Naive thymus-derived CD4-positive, alpha-beta T cell (primary cell): ENCODE measurements at places on chromosomes 3 and 15. TPM values are rescaled to one million over a fixed set of nuclear protein-coding genes. Genes with fewer than 3 reads are reported as not detected.

The SLC9A9 gene
- 16.6 TPM for total RNA-seq

The PDZRN3 gene
- not detected for total RNA-seq

DNA sequence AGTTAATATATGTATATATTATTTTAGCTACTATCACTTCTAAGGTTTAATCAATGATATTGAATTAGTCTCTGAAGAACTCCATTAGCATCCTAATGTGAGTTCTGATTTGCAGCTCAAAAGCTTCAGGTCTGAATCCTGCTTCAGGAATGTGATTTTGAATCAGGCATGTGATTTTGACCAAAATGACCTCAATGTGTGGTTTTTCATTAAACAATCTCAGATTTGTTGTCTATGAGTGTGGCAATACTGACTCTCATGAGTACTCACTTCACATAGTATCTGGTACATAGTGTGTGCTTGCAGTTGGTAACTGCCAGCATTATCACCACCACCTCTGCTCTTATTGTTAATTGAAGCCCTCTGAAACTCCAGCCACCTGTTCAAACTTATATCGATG lies 251.0 kb downstream of the KCNH8 start:
- H3K4me1 ChIP-seq, result no peaks in the 10 kb centered on the region
- no peak overlapping the region for H3K27ac ChIP-seq
- H3K27me3 ChIP-seq, result no peaks in the 10 kb centered on the region
- no peaks in the 10 kb centered on the region for H3K36me3 ChIP-seq

The CNTN4 gene
- not detected for total RNA-seq

DNA sequence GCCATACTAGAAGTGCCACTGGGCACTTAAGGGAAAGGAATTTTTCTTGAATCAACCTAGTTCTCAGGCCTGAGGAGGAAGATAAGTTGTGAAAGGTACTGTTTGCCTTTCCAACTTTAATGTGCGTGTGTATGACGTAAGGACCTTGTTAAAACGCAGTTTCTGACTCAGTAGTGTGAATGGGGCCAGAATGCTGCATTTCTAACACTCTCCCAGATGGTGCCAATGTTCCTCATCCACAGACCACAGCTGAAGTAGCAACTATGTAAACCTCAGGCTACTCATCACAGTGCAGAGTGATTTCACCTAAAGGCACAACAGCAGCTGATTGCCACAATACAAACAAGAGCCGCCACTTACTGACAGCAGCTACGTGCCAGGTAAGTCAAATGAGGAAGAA lies 103.6 kb downstream of the OTOL1 start:
- no peak for DNase-seq
- H3K4me1 ChIP-seq, result no peaks in the 10 kb centered on the region
- H3K4me3 ChIP-seq, result no peak overlapping the region
- H3K27me3 ChIP-seq, result no peaks in the 10 kb centered on the region
- H3K36me3 ChIP-seq, result no peaks in the 10 kb centered on the region

DNA sequence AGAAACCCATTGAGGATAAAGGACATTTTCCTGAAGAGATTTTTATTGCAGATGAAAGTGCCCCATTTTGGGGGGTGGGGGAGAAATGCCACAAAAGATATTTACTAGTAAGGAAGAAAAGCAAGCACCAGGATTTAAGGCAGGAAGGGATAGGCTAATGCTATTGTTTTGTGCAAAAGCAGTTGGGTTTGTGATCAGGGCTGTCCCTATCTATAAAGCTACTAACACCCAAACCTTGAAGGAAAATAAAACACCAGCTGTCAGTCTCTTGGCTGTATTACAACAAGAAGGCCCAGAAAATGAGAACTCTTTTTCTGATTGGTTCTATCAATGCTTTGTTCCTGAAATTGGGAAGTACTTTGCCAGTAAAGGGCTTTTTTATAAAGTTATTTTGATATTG lies 56.0 kb downstream of the CD200 start:
- H3K36me3 ChIP-seq, result no peaks in the 10 kb centered on the region
- no peak for DNase-seq
- H3K4me1 ChIP-seq, result peaks cover 9% of the 10 kb centered on the region

The TRPM1 gene
- not detected for total RNA-seq

The RTP3 gene
- total RNA-seq, result not detected in 2 replicates

GRCh38 chr3:187400756-187401155 lies 32.6 kb downstream of the RTP4 start:
- no peak for DNase-seq
- H3K4me3 ChIP-seq, result no peak overlapping the region
- peaks cover 5% of the 10 kb centered on the region for H3K27me3 ChIP-seq
- no peaks in the 10 kb centered on the region for H3K4me1 ChIP-seq
- no peaks in the 10 kb centered on the region for H3K36me3 ChIP-seq

The GRM2 gene
- 1.3 and 2.2 TPM in 2 replicates for total RNA-seq

DNA sequence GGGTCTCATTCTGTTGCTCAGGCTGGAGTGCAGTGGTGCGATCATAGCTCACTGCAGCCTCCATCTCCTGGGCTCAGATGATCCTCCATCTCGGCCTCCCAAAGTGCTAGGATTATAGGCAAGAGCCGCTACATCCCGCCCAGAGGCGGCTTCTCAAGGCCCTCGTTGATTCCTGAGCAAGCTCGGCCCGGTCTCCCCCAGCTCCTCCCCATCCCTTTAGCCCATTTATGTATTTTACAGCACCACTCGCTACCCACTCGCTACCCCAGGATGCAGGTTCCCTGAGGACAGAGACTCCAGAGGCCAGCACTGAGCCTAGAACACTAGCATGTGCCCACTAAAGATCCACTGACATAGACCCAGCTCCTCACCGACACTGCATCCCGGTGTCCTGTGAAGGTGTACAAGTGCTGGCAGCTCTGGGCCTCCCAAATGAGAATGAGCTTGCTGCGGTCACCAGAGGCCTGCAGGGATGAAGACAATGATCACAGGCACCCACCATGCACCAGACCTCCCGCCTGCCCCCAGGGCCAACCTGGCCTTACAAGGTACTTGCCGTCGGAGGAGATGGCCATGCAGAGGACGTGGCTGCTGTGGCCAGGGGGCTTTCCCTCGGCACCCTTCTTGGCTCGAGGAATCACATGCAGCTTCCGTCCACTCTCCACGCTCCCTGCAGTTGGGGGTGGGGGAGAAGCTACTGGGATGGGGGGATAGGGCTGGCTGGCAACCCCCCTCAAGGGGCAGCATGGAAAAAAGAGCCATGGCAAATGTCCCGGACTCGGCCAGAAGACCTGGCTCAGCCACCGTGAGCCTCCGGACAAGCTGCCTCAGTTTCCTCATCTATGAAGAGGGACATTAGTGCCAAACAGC lies 5.6 kb downstream of the RRP9 start:
- DNase-seq, result no peak
- H3K4me1 ChIP-seq, result peaks cover 7% of the 10 kb centered on the region
- no peaks in the 10 kb centered on the region for H3K36me3 ChIP-seq

- H3K36me3 ChIP-seq, result no peaks in the 10 kb centered on the region
- H3K27me3 ChIP-seq, result no peaks in the 10 kb centered on the region
- no peak overlapping the region for H3K4me3 ChIP-seq
- H3K27ac ChIP-seq, result no peak overlapping the region
- H3K4me1 ChIP-seq, result no peaks in the 10 kb centered on the region
- no peak for DNase-seq
Observed at GRCh38 chr15:70212963-70213315, 115.2 kb upstream of the TLE3 start.

The C3orf20 gene
- 0.49 TPM for total RNA-seq
